ENCODE measurements at places on chromosomes 13 and 19.
A peak's percentile ranks its signal among the peaks of the same experiment; 100 is the strongest.

- DNase-seq: no peak
Observed at GRCh38 chr19:55228403-55229031, at the start of gene TMEM86B. TSS of gene TMEM86B (minus strand) at chr19:55228763. CDS start at chr19:55228741, 22 bp downstream.

- DNase-seq: no peak
Observed at GRCh38 chr13:40429706-40430545, 236.5 kb downstream of the FOXO1 start.

DNA sequence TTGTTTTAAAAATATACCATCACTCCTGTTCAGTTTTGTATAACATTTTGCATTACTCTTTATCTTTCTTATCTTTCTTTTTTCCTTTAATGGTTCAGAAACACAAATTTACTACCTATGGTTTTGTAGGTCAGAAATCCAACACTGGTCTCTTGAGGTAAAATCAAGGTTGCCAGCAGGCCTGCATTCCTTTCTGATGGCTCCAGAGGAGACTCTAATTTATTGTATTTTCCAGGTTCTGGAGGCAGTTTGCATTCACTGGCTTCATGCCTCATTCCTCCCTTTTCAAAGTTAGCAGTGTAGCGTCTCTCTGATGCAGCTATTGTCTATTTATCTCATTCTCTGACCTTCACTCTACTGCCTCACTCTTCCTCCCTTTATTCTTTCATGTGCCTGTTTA lies 767.4 kb downstream of the SLITRK6 start:
- DNase-seq: no peak

DNA sequence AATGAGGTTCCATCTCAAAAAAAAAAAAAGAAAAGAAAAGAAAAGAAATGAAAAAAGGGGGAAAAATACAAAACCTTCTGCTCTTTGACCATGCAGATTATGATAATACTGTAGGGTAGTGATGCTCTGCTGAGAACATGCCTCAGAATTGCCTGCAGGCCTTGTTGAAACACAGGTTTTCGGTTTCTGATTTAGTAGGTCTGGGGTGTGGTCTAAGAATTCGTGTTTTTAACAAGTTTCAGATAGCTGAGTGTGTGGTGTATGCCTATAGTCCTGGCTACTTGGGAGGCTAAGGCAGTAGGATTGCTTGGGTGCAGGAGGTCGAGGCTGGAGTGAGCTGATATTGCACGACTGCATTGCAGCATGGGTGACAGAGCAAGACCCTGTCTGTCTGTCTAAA lies 14.9 kb upstream of the CYP2B6 start:
- DNase-seq: no peak

DNA sequence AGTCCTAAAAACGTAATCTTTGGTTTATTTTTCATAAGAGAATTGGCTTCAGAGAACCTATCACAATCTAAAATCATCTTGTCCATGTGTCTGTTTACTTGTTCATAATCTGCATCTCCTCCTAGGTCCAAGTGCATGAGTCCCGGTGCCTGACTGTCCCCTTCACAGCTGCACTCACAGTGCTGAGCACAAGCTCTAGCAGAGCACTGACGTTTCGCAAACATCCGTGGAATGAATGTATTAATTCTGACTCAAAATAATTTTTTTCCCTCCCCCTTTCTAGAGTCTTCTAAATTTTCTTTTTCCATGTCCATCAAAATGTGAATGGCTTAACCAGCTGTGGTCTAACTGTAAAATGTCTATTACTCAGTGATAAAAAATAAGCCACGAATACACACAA lies 245.5 kb upstream of the TSHZ3 start:
- no peak for DNase-seq

- no peak for DNase-seq
Observed at GRCh38 chr13:21297447-21297846, 121.0 kb downstream of the MRPL57 start.

- no peak for DNase-seq
Observed at GRCh38 chr19:33865306-33865705, 68.6 kb downstream of the KCTD15 start.

- no peak for DNase-seq
Observed at GRCh38 chr13:21232599-21232998, 56.1 kb downstream of the MRPL57 start.

- DNase-seq: peak; percentile 88
Observed at GRCh38 chr19:35153701-35154524, 622 bp upstream of the FXYD5 start.

GRCh38 chr19:39878398-39878797 lies 32.2 kb upstream of the FBL start:
- no peak for DNase-seq

DNA sequence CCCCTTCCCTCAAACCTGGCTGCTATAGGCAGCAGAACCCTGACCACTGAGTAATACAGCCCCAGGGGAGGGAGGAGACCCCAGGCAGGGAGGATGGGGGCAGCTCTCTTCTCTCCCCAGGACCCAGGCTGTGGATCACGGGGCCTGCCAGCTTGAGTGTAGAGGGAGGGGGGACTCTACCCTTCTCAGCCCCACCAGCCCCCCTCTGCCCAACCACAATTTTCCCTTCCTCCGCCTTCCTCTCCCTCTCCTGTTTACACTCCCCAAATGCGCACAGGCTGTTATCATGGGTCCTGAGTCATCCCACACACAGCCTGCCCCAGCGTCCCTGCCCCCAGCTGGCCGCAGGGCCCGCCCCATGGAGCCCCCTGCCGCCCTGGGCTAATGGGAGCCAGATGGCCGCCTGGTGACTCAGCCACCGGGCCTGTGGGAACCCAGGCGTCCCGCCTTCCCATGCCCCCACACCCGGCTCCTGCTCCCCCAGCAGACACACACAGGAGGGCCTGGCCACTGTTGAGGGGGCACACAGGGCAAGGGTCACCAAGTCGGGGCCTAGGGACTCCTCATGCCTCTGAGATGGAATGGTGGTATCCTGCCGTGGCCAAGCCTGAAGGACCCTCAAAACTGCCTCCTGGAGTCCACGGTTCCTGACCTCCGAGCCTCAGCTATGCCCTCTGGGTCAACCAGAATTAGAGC lies 13.6 kb downstream of the CCDC97 start:
- DNase-seq: no peak

DNA sequence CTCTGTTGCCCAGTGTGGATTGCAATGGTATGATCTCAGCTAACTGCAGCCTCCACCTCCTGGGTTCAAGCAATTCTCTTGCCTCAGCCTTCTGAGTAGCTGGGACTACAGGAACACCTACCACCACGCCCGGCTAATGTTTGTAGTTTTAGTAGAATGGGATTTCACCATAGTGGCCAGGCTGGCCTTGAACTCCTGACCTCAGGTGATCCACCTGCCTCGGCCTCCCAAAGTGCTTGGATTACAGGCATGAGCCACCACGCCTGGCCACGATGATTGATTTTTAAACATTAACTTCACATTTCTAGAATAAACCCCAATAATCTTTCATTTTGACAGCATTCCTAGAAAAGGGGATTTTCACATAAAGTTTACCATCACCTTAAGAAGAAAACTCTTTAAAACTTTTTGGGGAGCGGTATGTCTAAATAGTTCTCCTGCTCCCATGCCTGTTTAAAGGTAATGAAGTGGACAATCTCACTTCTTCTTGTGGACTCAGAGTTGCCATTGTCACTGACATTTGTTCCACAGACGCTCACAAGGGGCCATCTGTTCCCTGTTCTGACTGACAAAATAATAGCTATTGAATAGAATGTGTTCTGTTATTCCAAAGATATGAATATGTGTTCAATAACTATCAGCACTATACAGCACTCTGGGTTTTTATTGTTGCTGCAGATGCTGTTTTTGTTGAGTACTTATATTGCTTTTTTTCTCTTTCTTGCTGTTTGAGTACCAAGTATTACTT lies 66.1 kb upstream of the C1QTNF9B start:
- no peak for DNase-seq

DNA sequence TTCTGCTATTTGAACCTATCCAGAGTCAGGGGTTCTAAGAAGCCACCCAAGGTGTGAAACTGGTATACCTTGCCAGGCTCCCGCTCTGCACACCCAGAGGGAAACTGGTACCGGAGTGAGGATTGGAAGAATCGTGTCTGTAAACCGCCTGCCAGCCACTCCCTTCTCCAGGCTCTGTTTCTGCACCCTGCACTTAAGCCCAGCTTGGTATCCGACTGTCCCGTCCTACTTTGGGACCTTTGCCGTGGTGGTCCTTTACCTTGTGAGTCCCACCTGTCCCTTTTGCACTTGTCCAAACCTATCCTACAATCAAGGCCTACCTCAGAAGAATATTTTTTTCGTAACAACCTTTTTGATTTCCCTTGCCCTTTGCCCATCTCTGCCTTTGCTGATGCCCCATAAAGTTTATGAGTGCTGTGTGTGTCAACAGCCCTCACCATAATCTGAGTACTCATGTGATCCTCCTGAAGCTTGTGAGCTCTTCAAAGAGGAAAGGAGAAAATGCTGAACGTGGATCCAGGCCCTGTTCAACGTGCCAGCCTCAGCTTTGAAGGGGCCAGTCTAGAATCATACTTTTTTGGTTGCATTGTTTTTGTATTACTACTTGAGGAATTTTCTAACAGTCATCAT lies 44.7 kb downstream of the GARRE1 start:
- no peak for DNase-seq

DNA sequence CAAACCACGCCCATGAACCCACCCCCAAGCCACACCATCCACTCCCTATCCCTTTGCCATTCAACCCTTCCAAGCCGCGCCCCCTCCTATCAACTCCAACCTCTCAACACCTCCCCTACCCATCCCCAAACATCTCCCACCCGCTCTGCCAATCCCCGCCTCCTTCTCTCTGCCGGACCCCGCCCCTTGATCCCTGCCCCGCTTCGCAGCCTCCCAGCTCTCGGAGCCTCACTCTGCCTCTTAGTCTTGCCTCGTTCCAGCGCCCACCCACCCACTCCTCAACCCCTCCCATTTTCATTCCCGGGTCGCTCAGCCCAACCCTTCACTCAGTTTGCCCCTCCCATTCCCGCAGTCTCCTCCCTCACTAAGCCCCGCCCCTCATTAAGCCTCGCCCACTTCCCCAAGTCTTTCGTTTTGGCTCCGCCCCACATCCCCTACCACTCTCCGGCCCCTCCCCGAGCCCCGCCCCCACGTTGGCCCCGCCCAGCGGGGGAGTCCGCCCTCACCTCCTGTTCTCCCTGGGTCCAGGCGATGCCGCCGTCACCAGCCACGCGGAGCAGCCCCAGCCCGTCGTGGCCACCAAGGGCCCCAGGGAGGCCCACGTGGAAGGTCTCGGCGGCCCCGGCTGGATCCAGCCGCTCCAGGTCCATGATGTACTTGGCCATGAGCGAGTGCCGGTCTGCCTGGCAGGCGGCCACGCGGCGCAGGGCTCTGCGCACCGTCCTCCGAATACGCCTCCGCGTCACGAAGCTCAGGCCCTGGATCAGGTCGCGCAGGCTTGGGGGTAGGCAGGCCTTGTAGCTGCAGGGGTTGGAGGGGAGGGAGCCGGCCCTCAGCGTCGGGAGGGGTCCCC lies 5.7 kb downstream of the JAK3 start:
- DNase-seq: peak; percentile 93

DNA sequence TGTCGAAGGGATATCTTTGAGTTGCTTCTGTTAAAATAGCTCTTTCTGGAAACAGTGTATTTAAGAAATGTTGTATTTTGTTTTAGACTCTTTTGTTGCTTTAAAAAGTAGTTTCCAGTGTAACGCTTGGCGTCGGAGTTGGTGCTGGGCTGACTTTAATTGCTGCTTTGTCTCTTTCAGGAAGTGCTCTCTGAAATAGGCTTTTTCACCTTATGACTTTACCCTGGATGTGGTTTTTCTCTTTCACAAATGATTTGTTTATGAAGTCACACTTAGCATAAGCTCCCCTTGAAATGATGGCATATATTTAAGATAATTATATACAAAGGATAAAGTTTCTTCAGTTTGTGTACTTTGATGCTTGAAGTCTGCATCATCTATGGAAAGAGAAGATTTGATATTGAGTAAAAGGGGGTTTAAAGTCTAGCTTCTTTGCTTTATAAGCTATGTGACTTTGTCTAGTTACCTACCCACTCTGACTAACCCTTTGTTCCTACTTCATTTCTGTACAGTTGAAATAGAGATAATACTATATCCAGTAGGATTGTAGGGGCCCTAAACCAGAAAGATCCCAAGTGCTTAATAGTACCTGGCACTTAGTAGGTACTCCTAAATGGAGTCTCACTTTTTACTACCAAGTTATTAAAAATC lies at the start of gene GPR18:
Gene GPR18, minus strand, starts transcription at position 170 of the 651 bp plus-strand sequence. CDS start 2,507 bp downstream, outside the sequence.
- no peak for DNase-seq

DNA sequence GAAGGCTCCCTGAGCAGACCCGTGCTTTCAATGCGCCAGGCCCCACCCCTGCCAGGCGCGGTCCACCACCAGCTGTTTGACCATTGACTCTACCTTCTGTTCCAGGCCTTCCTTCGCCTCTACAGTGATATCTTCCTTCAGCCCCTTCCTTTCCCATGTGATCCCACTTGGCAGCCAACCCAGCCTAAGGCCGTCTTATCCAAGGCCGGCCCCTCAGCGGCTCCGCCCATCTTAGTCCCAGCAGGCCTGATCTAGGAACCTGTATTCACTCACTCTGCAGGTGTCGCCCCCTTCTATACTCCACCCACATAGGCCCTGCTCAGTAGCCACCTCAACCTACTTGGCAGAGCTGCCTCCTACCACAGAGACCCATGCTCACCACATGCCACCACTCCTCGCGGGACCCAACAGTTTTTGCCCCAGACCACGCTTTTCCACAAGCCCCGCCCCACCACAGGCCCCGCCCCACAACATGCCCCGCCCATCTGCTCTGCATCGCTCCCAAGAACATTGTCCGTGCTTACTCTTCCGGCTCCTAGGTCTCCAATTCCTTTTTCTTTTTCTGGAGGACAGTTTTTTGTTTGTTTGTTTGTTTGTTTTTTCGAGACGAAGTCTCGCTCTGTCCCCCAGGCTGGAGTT lies 2.9 kb downstream of the RASIP1 start:
- DNase-seq: no peak

GRCh38 chr19:5934774-5935472 lies 20.9 kb downstream of the CAPS start:
- DNase-seq: no peak

DNA sequence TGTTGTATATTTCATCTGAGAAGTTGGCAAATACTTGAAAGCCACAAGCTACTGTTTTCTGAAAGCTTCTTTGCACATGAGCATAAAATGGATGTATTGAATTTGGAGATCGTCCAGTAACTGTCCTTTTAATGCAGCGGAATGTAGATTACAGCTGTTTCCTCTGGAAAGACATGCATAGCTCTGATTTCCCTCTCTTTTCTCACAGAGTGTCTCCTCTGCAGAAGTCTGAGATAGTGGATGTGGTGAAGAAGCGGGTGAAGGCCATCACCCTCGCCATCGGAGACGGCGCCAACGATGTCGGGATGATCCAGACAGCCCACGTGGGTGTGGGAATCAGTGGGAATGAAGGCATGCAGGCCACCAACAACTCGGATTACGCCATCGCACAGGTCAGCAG lies 283.0 kb downstream of the SHISA2 start:
- DNase-seq: no peak
